ENCODE measurements at places on chromosomes 2 and 18.

GRCh38 chr2:74472945-74473258 lies 422 bp upstream of the MRPL53 start:
- no peak for DNase-seq

- no peak for DNase-seq
These were observed 8.5 kb upstream of the STK39 start for GRCh38 chr2:168255866-168256265.

DNA sequence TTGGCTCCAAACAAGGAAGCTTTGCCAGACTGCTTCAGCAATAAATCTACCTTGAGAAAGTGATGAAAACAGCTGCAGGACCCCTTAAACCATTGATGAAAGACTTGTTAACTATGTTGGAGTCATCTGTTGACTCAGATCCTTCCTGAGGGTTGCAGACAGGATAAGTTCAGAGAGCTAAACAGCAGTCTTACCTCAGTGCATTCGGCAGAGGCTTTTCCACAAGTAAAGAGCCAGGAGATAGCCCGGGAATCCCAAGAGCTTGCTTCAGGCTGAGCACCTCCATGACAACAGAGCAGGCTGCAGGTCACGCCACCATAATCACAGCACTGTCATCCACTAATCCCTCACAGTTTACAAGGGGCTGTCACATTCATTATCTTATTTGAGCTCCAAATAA lies 23.7 kb downstream of the KIAA2012 start:
- peak; percentile 54 for DNase-seq

DNA sequence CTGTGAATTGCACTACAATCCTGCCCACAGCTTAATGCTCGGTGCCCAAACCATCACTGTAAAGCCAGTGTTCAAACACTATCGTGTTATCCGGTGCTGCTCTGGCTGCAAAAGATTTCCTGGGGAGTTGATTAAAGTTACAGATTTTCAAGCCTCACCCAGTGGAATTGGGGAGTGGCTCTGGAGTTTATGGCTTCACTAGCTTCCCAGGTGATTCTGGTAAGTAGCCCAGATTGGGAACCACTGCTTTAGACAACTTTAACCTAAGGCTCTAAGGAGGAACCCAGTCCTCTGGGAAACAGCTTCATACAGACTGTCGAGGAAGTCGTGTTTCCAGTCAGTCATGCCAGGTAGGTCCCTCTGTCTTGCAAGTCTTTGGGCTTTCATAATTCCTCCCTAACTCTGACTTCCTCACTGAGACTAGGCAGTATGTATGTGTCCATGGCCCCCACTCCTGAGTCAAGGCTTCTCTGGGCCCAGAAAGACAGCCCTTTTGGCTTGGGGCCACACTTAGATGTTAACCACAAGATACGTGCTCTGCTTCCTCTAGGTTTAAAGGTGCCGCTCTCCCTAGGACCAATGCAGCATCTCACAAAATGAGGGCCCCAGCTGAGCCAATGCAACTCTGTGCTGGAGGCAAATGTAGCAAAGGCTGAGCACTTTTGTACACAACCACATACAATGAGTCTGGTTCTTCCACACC lies 299.7 kb downstream of the PRKCE start:
- no peak for DNase-seq

GRCh38 chr2:229993236-229993635 lies 70.9 kb downstream of the FBXO36 start:
- no peak for DNase-seq

GRCh38 chr2:126515471-126515870 lies 140.5 kb upstream of the GYPC start:
- DNase-seq = no peak

DNA sequence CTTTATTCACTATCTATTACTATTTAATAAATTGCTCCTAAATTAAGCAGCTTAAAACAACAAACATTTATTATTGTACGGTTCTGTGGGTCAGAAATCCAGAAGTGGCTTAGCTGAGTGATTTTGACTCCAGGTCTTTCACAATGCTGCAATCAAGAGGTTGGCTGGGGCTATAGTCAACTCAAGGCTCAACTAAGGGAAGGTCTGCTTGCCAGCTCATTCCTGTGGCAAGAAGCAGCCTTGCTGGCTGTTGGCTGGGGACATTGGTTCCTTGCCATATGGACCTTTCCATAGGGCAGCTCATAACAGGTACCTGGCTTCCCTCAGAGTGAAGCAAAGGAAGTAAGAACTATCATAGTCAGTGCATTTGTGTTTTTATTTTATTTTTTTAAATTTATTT lies 5.0 kb upstream of the MRPL19 start:
- no peak for DNase-seq

- DNase-seq = no peak
These were observed 625 bp downstream of the ARPC2 start for GRCh38 chr2:218217360-218218267.
